ENCODE measurements at places on chromosomes 2 and 18.

DNA sequence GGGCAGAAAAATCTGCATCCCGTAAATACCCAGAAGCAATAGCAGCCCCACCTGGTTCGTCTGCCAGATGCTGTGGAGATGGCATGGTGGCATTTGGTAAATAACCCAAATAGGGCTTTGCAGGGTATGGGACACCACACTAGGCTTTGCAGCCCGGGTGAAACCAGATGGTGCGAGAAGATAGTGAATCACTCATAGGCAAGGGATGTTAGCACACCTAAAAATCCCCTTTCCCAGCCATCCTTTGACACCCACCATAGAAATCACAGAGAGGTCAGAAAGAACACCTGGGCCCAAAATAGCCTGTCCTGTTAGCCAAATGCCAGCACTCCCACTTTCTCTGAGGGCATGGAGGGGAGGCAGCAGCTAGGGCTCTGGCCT, 47.6 kb downstream of the BCL11A start:
- DNase-seq = no peak

DNA sequence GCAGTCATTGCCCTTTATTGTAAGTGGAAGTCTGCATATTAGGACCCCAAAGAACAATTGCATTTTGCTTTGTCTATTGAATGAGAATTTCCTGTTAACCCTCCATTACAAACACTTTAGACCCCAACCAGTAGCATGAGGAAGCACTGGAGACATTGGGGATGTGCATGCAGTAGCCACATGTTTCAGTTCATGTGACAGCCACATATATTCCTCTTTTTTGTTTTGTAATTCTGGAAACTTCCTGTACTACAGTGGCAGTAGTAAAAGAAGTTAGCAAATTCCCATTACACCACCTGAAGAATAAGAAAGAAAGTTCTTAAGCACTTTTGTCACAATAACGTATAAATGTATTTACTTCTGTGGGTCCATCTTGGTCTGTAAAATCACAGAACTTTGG, 281.1 kb upstream of the SLC14A2 start:
- DNase-seq = no peak

DNA sequence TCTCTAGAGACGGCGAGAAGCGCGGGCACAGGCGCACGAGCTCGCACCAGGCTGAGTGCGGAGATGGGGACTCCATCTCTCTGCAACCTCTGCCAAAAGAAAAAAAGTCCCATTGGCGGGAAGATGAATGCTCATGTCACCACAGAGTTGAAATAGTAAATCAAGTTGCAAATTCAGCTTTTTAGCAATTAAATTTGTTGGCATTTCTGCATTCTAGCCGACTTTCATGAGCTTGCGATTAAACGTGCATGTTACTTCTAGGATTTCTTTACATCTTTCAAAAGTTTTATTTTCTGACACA, 588 bp downstream of the CHAC2 start:
- DNase-seq = no peak

DNA sequence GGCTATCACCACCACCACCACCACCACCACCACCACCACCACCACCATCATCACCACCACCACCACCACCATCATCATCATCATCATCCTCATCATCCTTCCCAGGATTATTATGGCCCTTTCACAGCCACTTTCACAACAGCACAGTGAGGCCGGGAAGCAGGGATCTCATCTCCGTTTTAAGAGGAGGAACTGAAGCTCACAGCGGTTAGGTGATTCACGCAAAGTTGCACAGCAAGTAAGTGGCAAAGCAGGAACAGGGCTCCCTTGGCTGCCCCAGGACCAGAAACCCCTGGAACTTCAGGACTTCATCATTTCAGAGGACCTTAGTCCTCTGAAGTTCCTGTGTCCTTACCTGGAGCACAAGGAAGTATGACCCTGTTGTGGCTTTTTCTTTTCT, 26.8 kb downstream of the MRPL35 start:
- no peak for DNase-seq

GRCh38 chr2:128803222-128803621, 484.6 kb upstream of the HS6ST1 start:
- no peak for DNase-seq

DNA sequence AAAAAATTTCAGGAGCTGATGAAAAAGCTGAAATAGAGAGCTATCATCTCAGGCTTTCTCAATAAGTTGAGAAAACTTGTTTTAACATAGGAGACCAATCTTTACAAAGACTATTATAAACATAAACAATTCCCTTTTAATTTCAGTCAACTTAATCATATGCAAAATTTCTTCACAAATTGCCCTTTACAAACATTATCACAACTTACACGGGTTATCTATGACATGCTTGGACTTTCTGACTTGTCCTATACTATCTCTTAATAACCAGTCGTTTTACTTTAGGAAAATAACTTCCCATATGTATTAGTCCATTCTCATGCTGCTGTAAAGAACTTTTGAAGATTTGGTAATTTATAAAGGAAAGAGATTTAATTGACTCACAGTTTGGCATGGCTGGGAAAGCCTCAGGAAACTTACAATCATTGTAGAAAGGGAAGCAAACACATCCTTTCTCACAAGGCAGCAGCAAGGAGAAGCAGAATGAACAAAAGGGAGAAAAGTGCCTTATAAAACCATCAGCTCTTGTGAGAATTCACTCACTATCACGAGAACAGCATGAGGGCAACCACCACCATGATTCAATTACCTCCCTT, 1583.7 kb upstream of the CELF4 start:
- DNase-seq = no peak

DNA sequence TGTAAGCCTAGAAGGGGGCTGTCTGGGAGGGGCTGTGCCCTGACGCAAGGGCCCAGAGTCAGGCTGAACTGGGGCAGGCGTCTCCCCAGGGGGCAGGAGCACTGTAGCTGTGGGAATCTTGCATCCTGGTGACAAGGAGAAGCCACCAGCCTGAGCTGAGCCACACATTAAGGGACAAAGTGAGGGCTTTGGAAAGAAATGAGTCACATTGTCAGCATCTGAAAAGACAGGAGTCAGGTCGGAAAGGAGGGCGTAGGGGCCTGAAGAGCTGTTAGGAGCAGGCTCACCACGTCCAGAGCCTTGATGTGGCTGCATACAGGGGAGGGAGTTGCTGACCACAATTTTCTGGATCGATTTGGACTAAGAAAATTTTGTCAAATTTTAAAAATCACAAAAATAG, 298.6 kb downstream of the CYP26B1 start:
- no peak for DNase-seq

DNA sequence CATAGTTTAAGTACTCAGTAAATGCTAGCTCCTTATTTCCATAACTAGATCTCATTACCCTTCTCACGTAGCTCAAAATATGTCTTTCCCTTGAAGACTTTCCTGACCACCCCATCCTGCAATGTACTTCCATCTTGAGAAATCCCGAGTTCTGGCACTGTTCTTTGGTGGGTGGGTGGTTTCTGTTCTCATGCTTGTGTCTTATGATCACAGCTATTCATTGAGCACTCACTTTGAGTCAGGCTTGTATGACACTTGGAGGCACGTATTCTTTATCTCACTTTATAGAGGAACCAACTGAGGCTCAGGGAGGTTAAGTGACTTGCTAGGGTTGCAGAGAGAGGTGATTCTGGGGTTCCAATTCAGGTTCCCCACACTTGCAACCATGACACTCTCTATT, 9.0 kb upstream of the CLIP4 start:
- DNase-seq = no peak

- no peak for DNase-seq
Observed at GRCh38 chr2:219997341-219997851, 370.0 kb downstream of the SLC4A3 start.

- no peak for DNase-seq
Observed at GRCh38 chr18:42458226-42458625, 503.2 kb downstream of the PIK3C3 start.

DNA sequence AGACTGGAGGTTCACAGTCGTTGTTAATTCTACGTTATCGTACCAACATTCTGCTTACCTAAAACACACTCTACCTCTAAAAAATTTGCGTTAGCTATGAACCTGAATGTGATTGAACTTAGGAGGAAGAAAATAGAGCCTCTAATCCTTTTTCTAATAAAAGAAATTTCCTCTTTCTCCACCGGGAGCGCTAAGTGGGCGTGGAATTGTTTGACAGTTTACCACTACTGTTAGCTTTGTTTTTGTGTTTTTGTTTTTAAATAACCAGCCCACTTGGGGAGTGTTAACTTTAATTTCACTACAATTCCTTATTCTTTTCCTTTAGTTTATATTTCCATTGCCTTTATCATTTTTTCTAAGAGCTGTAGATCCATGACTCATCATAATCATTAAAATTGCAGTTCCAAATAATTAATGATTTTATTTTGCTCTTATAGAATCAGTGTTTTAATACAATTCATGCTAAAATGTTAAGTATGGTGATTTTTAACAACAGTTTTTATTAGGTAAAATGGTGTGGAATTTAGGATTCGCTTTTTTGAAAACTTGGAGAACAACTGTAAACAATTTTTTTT, 55.0 kb upstream of the ITM2C start:
- no peak for DNase-seq

DNA sequence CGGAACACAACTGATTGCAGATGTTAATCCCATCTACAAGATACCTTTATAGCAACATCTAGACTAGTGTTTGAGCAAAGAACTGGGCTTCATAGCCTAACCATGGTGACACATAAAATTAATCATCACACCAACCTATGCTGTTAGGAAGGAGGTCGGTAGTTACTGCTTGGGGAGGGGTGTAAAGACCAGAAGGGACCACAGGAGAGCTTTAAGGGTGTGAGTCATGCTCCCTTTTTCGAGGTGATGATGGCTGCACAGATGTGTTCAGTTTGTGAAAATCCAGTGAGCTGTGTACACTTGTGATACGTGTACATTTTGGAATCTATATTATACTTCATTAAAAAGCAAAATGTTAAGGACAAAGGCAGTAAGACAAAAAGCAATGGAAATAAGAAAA, 4.6 kb upstream of the SEH1L start:
- DNase-seq = no peak

GRCh38 chr2:20034218-20034617, 17.2 kb downstream of the LAPTM4A start:
- no peak for DNase-seq

GRCh38 chr2:240995041-240996021, 3.1 kb upstream of the SNED1 start:
- no peak for DNase-seq

DNA sequence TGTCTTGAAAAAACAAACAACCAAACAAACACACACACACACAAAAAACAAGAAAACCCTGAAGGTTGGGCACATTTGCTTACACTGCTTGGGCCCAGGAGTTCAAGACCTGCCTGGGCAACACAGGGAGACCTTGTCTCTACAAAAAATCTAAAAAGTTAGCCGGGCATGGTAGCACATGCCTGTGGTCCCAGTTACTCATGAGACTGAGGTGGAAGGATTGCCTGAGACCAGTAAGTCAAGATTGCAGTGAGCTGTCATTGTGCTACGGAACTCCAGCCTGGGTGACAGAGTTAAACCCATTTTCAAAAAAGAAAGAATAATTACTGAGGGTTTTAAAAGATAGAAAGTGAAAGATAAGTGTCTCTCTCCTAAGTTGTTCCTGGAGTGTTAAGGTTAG, 103.4 kb downstream of the MBD5 start:
- no peak for DNase-seq

DNA sequence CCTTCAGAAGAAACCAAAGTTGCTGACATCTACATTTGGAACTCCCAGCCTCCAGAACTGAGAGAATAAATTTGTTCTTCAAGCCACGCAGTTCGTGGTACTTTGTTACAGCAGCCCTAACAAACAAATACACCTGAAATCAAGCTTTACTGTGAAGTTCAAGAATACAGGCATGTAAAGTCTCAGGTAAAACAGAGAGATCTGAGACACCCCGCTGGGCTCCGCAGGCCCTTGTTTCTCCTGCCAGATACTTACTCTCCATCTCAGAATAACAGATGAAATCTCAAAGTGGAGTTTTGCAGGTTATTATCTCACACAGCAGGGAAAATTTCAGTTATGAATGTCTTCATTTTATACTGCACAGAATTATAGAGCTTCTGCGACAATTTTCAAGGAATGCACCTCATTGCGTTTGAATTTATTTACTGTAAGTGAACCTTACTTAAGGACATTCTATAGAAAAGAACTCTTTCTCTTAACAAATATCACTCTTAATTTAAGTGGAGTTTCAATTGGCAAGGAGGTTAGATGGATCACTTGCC, 492.4 kb upstream of the LRATD1 start:
- no peak for DNase-seq

Data from CD4-positive, alpha-beta T cell treated with Interleukin-10 for 1 hour (primary cell).